ENCODE measurements at places on chromosomes 5 and 9.

DNA sequence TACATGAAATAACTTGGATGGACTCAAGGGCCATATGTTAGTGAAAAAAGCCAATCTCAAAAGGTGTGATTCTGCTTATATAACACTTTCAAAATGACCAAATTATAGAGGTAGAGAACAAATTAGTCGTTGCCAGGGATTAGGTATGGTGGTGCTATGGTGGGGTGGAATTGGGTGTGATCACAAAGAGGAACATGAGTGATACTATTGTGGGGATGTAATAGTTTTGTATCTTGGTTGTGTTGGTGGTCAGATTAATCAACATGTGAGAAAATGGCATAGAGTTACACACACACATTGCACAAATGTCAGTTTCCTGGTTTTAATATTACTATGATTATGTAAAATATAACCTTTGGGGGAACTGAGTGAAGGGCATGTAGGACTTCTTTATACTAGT lies 31.9 kb downstream of the CAMK4 start:
- DNase-seq: no peak

- peak; percentile 48 for DNase-seq
Observed at GRCh38 chr9:81822967-81823366, 105.3 kb upstream of the SPATA31D4 start.

DNA sequence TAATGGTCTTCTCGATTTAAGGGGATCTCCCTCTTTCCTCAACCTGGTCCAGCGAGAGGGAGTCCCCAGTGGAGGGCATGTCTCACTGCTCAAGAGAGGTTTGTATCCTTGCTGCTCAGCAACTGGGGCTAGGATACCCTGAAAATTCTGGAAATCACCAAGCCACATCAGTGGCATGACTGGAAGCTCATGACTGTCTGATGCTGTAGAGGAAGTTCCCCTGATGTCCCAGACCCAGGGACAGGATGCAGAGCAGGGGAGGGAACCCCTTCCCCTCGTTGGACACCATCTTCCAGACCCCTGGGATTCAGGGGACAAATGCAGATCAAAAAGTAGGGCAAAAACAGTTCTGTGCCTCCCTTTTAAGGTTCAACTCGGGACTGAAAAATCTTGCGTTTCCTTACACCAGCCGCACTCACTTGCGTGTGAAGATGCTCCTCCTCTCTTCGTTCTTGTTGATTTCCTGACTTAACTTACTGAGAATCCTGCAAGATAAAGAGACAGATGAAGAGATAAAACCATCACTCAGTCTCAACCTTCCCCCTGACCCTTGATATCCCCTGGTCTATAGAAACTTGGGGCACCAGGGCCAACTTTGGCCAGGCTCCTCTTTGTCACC lies 22.1 kb downstream of the LCP2 start:
- no peak for DNase-seq

- no peak for DNase-seq
Observed at GRCh38 chr9:22654833-22655232, 208.2 kb downstream of the DMRTA1 start.

DNA sequence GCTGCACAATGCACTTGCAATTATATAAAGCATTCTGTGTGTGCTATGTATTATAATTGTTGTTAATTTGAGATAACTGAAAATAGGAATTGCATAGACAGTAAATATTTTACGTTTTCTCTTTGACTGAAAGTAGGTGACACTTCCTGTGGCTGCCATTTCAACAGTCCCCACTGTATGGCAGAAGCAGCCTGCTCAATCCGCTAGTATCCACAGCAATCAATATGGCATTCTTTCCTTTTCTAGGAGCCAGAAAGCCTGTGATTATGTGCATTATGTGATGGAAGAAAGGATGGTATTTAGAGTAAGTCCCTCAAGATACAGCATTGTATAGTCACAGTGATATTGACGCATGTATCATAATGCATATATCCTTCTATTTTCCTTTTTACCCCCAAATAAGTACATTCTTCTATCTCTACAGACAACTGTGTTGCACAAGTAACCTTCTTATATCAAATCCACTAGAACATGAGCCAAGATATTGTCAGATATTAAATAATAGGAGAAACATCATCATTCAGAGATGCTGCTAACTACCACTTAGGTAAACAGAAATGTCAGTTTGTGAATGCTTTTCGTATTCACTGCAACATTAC lies 59.7 kb downstream of the CARTPT start:
- peak; percentile 59 for DNase-seq

- no peak for DNase-seq
Observed at GRCh38 chr5:73272351-73272750, 99.4 kb downstream of the TMEM174 start.

DNA sequence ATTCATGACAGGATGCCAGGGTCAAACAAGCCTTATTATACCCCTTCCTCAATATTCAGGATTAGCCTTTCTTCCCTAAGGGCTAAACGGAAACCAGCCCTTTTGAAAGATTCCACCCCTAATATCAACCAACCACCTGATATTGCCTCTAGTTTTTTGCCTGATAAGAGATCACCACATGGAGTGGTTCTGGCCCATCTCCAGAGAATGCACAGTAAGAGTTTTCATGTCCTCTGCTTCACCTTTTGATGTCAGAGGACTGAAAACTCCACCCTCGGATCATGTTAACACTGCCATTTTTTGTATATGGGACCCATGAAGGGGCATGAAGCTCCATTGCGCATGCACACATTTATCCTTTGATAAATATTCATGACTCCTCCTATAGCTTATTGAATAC lies 5.8 kb upstream of the LNPEP start:
- DNase-seq: no peak

DNA sequence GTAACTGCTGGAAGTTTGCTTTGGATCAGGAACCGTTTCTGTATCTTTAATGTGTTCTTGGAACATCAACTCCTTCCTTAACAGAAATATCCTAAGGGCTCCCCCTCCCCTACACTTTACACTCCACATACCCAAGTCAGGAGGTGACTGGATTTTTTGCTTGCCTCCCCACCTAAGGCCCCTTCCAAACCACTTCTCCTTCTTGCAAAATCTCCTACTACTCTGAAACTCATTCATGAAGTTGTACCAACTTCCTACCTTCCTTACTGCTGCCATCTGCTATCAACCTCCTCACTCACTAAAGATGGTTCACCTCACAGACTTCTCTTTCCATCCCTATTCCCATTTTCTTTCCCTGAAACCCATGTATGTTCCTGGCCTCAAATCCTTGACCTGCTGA lies 16.1 kb downstream of the TXN start:
- no peak for DNase-seq

GRCh38 chr5:7576023-7576715 lies 180.2 kb downstream of the ADCY2 start:
- DNase-seq: no peak

- no peak for DNase-seq
Observed at GRCh38 chr9:119736491-119737454, 367.5 kb upstream of the BRINP1 start.

GRCh38 chr5:73654819-73655318 lies 28.9 kb downstream of the ARHGEF28 start:
- peak; percentile 28 for DNase-seq

- no peak for DNase-seq
Observed at GRCh38 chr9:20363233-20363632, 259.1 kb downstream of the MLLT3 start.

DNA sequence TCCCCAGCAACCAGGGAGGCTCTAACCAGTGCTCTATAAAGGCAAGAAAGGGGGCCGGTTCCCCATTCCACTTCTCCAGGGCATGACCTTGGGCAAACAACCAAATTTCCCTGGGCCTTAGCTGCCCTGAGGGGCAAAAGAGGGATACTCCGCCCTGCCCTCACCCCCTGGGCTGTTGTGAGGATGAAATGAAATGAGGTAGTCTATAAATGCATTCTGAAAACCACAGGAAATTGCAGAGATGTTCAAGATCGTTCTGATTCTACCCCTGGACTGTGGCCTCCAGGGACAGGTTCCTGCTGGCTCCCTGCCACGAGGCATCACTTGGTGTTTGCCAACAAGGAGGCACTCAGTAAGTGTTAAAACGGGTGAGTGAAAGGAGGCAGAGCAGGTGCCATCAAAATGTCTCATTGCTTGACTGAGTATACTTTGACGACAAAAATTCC lies 5.7 kb downstream of the RAPGEF1 start:
- DNase-seq: peak; percentile 53

DNA sequence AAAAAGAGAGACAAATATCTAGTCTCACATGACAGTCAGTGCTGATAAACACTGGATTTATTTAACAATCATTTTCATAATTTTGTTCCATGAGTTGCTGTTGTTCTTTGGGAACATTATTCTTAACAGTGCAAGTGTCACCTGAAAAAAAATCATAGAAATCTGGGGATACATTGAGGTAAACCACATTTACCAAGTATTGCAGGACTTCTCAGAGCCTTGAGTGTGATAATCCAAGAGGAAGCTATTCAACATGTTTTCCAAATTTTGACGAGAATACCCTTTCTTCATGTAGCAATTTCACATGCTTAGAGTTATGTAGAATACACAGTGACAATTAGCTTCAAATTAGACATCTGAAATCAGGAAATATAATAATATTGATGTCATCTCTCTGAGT lies 108.5 kb downstream of the MEGF10 start:
- no peak for DNase-seq

- DNase-seq: no peak
Observed at GRCh38 chr5:159059722-159060121, 40.0 kb downstream of the EBF1 start.

DNA sequence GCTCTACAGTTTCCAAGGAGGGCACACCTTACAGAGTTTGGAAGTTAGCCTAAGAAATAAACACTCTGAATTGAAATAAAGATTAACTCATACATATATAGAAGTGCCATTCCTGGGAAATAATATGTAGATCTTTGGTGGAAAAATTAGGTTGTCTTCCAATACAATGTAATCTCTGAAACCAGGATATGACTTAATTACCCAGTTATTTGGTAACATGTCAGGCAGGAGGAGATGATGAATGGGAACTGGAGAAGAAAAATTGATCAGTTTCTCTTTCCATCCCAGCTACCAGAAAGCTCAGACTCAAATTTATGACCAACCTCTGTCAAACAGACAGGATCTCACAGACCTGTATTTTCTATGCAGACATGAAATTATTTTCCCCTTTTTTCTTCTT lies 215.2 kb upstream of the SNX2 start:
- DNase-seq: peak; percentile 12

DNA sequence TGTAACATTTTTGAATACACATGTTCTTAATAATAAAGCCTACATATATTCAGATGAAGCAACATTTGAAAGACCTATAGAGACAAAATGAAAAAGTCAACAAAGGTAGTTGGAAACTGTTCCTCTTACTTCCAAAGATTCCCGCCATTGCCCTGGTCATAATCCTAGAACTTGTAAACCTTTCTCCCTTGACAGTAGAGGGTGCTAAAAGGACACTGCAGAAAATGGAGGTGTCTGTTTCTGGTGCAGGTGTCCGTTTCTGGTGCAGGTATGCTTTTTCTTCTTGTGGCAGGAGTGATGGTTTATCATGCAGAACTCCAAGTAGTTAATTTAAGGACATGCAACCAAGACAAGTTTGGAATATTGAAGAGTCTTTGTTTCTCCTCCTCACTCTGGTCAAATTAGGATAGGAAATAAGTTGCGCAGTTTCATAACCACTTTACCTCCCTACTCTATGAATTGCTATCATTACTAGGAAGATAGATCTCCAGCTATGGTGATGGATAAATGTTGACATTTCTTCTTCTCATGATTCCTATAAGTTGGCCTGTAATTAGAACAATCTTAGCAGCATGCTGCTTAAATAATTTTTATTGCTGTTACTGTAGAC lies 56.0 kb upstream of the FAM174A start:
- peak; percentile 35 for DNase-seq

DNA sequence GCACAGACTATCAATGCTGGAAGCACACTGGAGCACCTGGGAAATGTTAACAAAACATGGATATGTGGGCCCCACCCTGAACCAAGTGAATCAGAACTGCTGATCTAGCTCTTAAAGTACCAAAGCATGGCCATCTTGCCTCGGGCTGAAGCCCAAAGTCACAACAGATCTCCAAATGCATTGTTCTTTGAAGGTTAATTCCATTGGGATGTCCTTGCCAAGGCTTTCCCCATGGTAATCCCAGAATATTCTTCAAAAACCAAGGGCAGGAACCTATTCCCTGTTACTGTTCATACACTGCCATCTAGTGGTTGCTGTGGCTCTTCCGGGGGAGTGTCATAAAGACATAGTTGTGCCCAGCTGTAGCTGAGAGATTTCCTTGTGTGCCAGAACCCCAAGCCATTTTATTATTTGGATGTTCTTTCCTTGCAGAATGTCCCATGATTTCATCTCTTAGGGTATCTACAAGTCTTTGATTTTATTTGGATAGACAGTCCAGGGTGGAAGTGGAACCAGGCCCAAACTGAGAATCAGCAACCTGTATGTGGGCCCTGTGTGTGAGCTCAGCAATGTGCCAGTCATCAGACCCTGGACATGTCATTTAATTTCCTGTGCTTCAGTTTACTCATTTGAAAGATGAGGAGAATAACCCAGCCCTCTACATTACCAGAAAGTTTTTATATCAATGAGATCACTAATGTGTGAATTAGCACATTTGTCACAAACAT lies 290.0 kb downstream of the ACTL7B start:
- peak; percentile 94 for DNase-seq

DNA sequence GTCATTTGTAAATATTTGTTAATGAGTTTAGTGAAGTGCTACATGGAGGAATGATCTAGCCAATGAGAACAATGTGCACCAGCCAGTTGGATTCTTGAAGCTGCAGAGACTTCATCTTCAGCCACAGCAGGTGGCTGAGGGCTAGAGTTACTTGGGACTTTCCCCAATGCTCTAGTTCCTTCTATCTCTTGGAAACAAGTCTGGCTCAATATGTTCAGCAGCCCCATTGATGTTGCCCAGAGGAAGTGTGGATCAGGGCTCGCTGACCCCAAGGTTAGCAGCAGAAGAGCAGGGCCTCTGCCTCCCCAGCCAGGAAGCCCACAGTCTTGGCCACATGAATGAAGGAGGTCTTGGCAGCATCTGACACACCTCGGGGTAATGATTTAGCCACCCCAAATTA lies 117.5 kb downstream of the SLC1A3 start:
- no peak for DNase-seq

Data from cardiac fibroblast (primary cell).